ENCODE measurements at places on chromosomes 4 and X.

GRCh38 chr4:40195182-40196177 lies 1.4 kb upstream of the RHOH start:
- DNase-seq = no peak

DNA sequence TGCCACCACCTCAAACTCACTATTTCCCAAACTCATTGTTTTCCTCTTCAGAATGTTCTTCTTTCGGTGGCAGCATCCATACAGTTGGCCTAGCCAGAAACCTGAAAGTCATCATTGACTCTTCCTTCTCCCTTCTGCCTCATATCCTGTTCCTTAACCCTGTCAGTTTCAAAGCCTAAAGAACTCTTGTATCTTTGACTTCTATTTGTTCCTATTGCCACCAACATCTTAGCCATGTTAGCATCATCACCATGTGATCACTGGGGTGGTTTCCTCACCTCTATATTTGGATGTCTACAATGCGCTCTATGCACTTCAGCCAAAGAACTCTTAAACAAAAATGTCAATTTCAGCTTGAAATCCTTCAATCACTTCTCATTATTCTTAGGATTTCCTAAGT lies 29.0 kb downstream of the DDX60L start:
- DNase-seq = no peak

- DNase-seq = no peak
These were observed 123.4 kb downstream of the ASB9 start for GRCh38 chrX:15146515-15146914.

DNA sequence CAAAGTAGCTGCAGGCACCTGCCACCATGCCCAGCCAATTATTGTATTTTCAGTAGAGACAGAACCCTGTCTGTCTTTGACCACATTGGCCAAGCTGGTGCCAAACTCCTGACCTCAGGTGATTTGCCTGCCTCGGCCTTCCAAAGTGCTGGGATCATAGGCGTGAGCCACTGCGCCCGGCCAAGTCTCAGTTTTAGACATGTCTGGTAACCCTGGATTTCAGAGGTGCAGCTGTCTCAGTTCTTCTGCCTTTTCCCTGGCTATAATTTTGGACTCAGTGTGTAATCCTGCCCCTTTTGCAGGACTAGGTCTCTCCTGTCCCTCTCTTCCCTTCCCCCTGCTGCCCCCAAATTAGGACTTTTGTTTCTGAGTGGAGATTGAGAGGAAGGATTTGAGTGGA lies 46.6 kb downstream of the FAM193A start:
- no peak for DNase-seq

- no peak for DNase-seq
These were observed 62.3 kb downstream of the FAM193A start for GRCh38 chr4:2598511-2599303.

- no peak for DNase-seq
These were observed 26.0 kb upstream of the SLC25A5 start for GRCh38 chrX:119442286-119442685.

DNA sequence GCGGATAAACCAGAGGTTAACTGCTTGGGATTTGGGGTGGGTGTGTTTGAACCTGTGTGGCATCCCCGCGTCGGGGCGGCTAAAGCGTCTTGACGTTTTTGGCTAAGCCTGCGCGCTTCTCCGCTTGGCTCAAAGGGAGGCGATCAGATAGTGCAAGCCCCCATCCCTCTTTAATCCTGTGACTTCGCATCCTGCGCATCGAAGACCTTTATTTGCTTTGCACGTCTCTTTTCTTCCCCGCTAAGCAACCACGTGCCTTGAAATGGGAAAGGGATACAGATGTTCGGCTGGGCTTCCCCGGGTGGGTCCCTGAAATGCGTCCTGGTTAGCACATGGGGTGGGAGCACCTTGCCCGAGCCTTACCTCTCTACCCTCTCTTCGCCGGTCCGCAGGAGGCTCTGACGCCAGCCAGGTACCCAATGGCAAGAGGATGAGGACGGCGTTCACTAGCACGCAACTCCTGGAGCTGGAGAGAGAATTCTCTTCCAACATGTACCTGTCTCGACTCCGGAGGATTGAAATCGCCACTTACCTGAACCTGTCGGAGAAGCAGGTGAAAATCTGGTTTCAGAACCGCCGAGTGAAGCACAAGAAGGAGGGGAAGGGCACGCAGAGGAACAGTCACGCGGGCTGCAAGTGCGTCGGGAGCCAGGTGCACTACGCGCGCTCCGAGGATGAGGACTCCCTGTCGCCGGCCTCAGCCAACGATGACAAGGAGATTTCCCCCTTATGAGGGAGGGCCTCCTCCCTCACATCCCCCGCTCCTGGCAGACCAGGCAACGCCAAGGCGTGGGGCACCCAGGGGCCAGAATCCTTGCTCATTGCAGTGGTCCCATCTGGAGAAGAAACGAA lies 1.5 kb downstream of the GSX2 start:
- DNase-seq = no peak

DNA sequence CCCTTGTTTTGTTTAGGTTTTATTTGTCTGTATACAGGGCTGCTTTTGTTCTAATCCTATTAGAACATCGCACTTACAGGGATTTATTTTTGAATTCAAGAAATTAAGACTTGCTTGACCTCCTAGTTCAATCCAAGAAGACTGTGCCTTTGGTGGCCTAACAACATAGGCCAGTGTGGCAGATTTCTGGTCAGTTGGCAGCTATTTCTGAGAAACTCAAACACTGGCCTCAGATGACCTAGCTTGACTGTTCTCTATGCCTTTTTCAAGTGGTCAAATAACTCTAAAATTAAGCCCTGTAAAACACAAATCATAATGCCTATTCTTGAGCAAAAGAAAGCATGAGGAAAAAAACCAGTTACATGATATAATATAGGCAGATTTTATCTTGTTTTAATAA lies 89.3 kb upstream of the GPR34 start:
- no peak for DNase-seq

DNA sequence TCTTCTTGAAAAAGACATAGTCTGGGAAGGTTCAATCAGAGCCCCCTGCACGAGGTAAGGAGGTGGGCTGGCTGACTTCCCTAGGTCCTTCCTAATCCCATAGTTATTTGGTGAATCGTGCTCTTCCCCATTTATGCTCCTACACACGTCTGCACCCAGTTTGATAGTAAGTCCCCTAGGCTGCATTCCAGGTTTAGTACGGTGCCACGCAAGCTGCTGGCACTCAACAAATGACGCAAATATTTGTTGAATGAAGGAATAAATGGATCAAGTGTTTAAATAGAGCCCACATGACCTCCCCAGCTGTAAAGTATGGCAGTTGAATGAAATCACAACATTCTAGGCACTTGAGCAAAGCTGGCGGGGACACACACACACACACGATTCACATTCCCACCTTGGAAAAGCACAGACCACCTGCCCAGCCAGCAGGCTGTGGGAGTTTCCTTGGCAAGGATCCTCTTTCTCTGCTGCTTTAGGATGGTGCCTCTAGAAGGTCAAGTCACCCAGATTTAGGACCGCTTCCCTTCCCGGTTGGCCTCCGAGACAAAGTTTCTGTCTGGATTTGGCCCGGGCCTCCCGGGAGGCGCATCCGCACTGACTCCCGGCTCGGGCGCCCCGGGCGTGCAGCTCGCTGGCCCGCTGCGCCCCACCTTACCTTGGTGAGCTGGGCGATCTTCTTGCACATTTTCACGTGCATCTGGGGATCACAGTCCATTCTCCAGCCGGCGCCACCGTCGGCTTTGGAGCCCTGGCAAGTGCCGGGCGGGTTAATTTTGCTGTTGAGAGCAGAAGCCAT lies 721 bp downstream of the FAM184B start:
- no peak for DNase-seq

- DNase-seq = no peak
These were observed 48.2 kb downstream of the THAP9 start for GRCh38 chr4:82948647-82949204.

- no peak for DNase-seq
These were observed 607.8 kb upstream of the HS3ST1 start for GRCh38 chr4:12036450-12036849.

DNA sequence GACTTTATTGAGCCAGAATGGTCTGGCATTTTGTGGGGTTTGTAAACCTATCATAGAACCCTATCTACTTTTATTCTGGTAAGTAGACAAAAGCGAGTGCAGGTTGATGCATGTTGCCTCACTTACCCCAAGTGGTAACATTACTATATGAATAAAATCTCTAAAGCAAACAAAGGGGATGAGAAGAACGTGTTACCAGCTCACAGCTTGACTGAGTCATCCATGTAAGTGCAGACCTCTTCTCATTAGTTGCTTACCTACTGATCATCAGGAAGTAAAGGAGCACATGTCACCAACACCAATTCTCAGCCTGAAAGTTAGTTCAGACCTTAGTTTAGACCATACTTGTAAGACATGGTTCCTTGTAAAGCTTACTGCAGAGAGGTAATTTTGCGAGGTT lies 1328.3 kb downstream of the C4orf33 start:
- no peak for DNase-seq

DNA sequence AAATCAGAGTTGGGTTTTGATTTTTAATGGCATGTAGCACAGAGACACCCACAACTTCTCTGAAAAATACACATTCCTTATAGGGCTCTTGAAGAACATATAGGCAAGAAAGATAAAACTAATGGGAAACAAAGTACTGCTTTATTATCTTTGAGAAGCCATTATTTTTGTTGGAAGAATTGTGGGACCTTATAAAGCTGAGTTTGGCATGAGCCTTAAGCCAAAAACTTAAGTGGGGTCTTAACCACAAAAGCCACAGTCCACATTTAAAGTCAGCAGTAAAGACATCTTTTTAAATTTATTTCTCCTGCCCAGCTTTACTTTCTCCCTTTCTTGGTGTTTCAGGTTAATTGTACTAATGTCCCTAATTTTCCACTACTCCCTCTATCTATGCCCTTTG lies 1297.3 kb downstream of the C4orf33 start:
- DNase-seq = no peak
